T-helper 17 cell (primary cell): ENCODE measurements at places on chromosomes 5 and 9. TPM values are rescaled to one million over a fixed set of nuclear protein-coding genes. Genes with fewer than 3 reads are reported as not detected.

DNA sequence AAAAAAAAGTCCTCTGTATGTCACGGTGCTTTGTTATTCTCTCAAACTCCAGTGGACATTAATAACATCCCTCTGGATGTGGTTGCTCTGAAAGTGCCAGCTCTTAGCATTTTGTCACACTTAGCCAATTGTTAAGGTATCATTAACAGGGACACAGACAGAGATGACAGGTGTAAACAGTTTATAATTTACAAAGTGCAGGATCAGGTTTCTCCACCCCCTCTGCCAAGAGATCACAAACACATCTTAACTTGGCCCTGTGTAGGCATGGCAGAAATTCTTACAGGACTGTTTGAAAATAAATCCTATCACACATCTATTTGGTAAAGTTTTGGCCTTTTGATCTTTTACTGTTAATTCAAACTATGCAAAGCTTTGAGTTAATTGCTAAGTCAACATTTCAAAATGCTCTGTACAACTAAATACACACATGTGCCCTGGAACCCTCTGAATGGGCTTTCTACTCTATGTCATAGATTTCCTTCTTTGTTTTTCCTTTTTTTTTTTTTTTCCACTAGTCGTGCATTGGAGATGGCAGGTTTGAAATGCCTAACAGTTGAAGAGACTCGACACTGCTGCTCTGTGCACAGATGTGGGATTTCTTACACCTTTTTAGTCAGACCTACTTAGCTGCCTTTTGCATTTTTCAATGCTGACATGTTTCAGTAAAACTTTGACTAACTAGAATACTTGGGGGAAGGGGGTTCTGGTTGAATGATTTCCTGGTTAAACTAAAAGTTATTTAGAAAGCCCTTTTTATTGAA is 41.7 kb downstream of the SEMA6A start:
- no peaks in the 10 kb centered on the region for H3K4me1 ChIP-seq
- H3K27ac ChIP-seq: no peak overlapping the region
- peaks cover 5% of the 10 kb centered on the region for H3K27me3 ChIP-seq
- no peaks in the 10 kb centered on the region for H3K36me3 ChIP-seq
- no peak for DNase-seq

GRCh38 chr5:138489683-138490061 is 24.4 kb downstream of the EGR1 start:
- peaks cover 9% of the 10 kb centered on the region for H3K4me1 ChIP-seq
- peaks cover 25% of the 10 kb centered on the region for H3K27me3 ChIP-seq
- H3K27ac ChIP-seq: no peak overlapping the region

DNA sequence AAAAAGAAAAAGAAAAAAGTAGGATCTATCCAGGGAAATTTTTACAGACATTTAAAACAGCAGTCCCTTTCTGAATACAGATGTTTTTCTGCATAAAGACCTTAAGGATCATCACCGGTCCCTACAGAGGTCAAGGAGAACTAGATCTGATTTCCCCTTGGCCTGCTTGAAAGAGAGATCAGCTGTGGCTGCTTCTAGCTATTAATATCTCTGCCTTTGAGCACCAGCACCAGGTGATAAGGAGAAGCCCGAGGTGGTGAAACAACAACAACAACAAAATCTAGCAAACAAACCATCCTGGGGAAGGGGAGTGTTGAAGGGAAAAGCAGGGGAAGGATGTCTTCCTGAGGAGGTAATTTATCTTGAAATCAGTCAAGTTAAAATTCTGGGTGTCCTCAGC is 42.1 kb downstream of the ZNF366 start:
- no peaks in the 10 kb centered on the region for H3K36me3 ChIP-seq
- H3K27ac ChIP-seq: no peak overlapping the region

GRCh38 chr5:84445049-84445685 is 60.5 kb upstream of the EDIL3 start:
- no peak overlapping the region for H3K27ac ChIP-seq
- no peaks in the 10 kb centered on the region for H3K27me3 ChIP-seq
- H3K4me3 ChIP-seq: no peak overlapping the region
- H3K36me3 ChIP-seq: no peaks in the 10 kb centered on the region
- no peak for DNase-seq

DNA sequence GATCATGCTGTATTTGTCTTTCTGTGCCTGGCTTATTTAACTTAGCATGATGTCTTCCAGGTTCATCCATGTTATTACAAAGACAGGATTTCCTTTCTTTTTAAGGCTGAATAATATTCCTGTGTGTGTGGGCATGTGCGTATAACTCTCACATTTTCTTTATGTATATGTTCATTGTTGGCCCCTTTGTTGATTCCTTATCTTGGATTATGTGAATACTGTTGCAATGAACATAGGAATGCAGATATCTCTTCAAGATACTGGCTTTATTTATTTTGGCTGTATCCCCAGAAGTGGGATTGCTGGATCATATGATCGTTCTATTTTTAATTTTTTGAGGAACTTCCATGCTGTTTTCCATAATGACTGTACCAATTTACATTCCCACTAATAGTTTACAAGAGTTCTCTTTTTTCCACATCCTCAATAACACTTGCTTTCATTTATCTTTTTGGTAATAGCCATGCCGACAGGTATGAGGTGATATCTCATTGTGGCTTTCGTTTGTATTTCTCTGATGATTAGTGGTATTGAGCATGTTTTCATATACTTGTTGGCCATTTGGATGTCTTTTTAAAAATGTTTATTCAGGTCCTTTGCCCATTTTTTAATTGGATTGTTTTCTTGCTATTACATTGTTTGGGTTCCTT is 38.0 kb downstream of the CREBRF start:
- no peak overlapping the region for H3K4me3 ChIP-seq
- H3K36me3 ChIP-seq: peaks cover 2% of the 10 kb centered on the region
- peaks cover 33% of the 10 kb centered on the region for H3K4me1 ChIP-seq
- no peak overlapping the region for H3K27ac ChIP-seq
- no peak for DNase-seq

DNA sequence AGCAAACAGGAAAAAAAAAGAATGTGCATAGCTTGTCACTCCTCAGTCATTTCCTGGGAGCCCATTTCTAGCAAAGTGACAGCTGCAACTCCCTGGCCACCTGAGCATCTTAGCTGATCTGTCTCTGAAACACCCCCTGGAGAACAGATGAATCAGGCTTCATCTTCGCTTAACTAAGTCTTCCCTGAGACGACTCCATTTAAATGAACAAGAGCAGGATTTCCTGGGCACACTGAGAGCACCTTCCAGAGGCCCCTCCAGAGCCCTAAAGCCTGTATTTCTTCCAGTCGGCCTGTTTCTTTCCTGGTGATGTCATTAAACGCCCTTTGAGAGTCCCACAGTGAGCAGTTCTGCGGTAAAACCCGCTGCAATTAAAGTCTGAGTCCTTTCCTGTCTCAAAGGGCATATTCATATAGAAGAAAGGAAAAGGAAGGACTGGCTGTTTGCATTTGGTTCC is 13.9 kb downstream of the TGFBI start:
- peaks cover 23% of the 10 kb centered on the region for H3K4me1 ChIP-seq
- H3K27me3 ChIP-seq: no peaks in the 10 kb centered on the region
- peak overlapping the region; percentile 68 for H3K27ac ChIP-seq
- H3K36me3 ChIP-seq: peaks cover 2% of the 10 kb centered on the region
- no peak for DNase-seq

DNA sequence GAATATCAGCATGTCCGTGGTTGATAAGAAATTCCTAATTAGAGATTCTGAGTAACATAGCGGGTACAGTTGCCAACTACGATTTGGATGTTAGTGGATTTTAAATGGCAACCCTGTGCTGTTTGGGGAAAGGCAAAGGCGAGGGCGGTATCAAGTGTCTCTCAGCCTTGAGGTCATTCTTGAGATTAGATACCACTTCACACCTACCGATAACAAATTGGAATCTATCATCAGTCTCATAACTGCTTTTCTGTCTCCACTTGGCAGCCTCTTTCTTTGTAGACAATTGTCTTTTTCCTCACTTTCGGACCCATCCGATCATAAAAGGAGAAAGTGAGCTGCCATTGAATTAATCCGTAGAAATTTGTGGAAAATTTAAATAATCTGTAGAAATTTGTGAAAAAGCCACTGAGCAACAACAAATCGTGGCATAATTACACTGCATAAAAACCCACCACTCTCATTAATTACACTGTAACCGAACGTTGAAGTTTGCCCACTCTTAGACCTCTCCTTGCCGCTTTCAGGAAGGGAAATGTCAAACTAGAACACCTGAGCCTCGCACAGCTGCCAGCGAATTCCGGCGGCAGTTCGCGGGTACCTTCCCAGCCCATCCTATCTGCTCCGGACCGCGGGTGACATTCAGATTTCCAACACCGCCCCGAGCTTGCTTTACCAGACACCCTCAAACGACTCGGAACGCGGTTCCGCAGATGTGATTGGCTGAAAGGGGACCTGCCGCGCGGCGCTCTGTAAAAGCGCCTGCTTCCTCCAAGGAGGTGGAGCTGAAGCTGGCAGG is 849 bp upstream of the RGMB start:
- H3K36me3 ChIP-seq: no peaks in the 10 kb centered on the region
- peak overlapping the region; percentile 99 for H3K4me3 ChIP-seq
- H3K4me1 ChIP-seq: peaks cover 59% of the 10 kb centered on the region
- H3K27me3 ChIP-seq: peaks cover 11% of the 10 kb centered on the region
- peak overlapping the region; percentile 95 for H3K27ac ChIP-seq

DNA sequence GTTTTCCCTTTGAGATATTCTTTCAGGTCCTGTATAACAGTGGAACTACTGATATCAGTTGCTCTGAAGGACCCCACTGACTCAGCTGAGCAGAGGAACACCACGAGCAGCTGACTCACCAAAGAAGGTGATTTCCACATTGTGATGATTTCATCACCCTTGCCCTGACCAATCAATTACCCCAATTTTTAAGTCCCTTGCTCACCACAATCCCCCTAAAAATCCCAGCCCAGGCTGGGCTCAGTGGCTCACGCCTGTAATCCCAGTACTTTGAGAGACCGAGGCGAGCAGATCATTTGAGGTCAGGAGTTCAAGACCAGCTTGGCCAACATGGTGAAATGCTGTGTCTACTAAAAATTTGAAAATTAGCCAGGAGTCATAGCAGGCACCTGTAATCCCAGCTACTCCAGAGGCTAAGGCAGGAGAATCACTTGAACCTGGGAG is 125.3 kb upstream of the ABCA1 start:
- H3K4me3 ChIP-seq: no peak overlapping the region
- no peak for DNase-seq
- H3K36me3 ChIP-seq: no peaks in the 10 kb centered on the region
- H3K4me1 ChIP-seq: peaks cover 26% of the 10 kb centered on the region
- H3K27ac ChIP-seq: peak overlapping the region; percentile 83

DNA sequence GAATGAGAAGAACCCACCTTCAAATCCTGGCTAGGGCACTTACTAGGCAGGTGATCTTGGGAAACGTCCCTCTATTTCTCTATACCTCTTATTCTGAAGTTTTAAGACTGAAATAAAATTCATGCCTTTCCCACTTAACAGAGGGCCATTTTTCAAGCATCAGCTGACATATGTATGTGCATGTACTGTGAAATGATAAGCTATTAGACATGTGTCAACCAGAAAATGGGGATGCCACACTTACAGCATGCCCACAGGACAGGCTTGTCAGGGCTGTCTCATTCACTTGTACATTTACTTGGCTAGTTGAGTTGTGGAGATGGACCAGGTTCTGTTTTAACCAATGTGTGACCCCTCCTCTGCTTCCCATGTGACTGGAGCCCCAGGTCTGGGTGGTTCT is 78.5 kb downstream of the C9orf152 start:
- no peaks in the 10 kb centered on the region for H3K36me3 ChIP-seq
- no peaks in the 10 kb centered on the region for H3K27me3 ChIP-seq
- peaks cover 17% of the 10 kb centered on the region for H3K4me1 ChIP-seq

DNA sequence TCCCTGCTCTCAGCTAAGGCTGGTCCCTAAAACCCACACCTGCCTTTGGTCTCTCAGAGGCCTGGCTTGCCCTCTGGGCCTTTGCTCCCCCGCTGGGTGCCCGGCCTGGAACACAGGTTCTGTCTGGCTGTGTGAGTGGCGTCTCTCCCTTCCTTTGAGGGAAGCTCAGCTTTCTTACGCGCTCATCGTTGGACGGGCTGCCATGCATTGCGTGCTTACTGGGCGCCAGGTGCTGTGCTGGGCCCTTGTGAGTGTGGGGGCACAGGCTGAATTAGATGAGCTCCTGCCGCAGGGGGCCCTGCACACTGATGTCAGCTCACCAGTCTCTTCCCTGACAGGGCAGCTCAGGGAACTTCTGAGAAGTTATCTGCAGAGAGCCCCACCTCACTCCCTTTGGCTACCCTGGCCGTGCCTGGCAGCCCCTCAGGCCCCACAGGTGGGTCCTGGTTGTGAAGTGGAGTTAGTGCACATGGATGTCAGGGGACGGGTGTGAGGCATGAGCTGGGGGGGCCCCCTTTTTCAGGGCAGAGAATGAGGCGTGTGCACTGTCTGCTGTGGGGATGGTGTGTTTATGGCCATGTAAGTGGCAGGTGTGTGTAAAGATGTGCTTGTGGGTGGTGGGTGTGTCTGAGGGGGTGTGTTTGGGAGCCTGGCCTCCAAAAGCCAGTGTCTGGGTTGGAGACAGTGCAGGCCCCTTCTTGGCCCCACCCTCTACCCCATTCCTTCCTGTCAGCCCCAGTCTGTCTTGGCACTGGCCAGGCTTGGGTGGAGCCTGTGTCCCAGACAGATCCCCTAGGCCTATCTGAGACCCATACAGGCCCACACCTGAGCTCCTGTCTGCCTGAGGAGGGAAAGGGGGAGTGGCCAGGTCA is 7.5 kb upstream of the RMND5B start:
- H3K36me3 ChIP-seq: no peaks in the 10 kb centered on the region
- H3K27me3 ChIP-seq: no peaks in the 10 kb centered on the region
- H3K4me3 ChIP-seq: no peak overlapping the region
- H3K4me1 ChIP-seq: peaks cover 10% of the 10 kb centered on the region
- H3K27ac ChIP-seq: peak overlapping the region; percentile 67

- H3K36me3 ChIP-seq: no peaks in the 10 kb centered on the region
- DNase-seq: no peak
- H3K4me1 ChIP-seq: no peaks in the 10 kb centered on the region
- no peak overlapping the region for H3K27ac ChIP-seq
Measured at GRCh38 chr5:121630402-121630801, 221.3 kb upstream of the FTMT start.

DNA sequence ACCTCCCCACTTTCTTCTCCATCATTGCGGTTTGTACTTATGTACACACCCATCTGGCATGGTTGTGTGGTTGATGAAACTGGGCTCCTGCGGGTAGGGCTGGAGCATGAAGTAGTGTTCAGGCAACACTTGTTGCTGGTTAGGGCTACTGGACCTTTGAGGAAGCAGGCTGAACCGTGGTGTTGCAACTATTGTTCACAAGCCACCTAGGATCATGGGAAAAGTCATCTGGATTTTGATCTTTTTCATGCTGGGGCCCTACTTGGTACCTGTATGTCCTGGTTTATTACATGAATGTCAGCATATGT is 40.1 kb upstream of the TIFAB start:
- peaks cover 6% of the 10 kb centered on the region for H3K4me1 ChIP-seq
- peaks cover 71% of the 10 kb centered on the region for H3K27me3 ChIP-seq
- no peak overlapping the region for H3K4me3 ChIP-seq

Gene LRRC70
- total RNA-seq: 6.1 TPM

Gene DHFR
- 8.3 TPM for total RNA-seq

Gene CDH9
- total RNA-seq: not detected

Gene SURF6
- 13.6 TPM for total RNA-seq

Gene ARSI
- not detected for total RNA-seq

Gene LVRN
- not detected for total RNA-seq

Gene SARDH
- 6.8 TPM for total RNA-seq

Gene DNAJB5
- 1.8 TPM for total RNA-seq

Gene PCDHB10
- total RNA-seq: not detected

Gene CARD9
- total RNA-seq: 1.9 TPM

Gene GPRIN1
- total RNA-seq: 0.57 TPM

Gene GRM6
- total RNA-seq: not detected
